Activated T-cell treated with anti-CD3 and anti-CD28 coated beads for 48 hours (primary cell): ENCODE measurements at places on chromosomes 5 and 9.

GRCh38 chr9:76351006-76351405 lies 43.2 kb downstream of the RFK start:
- DNase-seq: no peak

- DNase-seq: no peak
Measured at GRCh38 chr5:76555717-76556116, 67.5 kb downstream of the F2RL2 start.

- no peak for DNase-seq
Measured at GRCh38 chr5:135426102-135427082, 20.8 kb downstream of the DCANP1 start.

GRCh38 chr9:129322022-129322621 lies 144.1 kb upstream of the IER5L start:
- DNase-seq: no peak

DNA sequence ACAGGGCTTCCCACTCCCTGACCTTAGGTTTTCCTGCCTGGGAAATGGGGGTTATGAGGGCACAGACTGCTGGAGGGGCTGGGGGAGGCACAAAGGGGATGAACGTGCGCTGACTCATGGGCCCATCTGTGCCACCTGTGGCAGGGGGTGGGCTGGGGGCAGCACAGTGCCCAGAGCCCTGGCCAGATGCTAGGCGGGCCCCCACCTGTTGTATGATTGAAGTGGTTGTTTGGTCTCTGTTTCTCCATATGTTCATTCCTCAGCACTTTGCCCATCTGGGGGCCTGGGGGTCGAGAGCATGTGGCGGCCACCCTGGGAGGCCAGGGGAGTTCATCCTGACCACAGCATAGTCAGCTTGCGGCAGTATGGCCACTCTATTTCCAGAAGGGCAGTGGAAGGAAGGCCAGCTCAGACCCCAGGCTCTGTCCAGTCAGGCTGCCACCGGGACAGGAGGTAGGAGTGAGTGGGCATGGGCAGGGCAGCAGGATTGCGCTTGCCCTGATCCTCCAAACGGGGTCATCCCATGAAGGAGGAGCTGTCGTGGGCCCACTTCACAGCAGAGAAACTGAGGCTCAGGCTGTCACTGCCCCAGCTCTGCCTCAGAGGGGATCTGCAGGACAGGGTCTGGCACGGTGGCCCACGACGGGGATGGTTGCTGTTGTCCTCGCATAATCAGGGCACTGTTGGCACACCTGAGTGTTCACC lies 841 bp upstream of the NINJ1 start:
- DNase-seq: no peak

DNA sequence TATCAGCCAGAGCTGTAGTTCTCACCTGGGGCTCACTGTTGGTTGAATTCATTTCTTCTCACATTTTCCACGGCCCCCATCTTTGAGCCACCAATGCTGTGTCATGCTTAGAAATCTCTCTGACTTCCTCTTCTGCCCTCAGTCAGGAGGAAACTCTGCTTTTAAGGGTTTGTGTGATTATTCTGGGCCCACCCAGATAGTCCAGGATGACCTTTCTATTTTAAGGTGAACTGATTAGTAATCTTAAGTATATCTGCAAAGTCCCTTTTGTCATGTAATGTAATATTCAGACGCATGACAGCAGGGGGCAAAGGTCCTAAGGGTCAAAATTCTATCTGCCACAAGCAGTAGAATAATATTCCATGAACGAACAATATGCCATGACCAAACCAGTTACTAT lies 88.4 kb downstream of the AK8 start:
- no peak for DNase-seq
